ENCODE measurements at places on chromosomes 16 and 17. TPM values are rescaled to one million over a fixed set of nuclear protein-coding genes. Genes with fewer than 3 reads are reported as not detected.

ATP2C2 gene
- not detected for total RNA-seq

SGSH gene
- 27.2 TPM for total RNA-seq

CDR2L gene
- total RNA-seq: 1.5 TPM

MPRIP gene
- 184 TPM for total RNA-seq

ABCC12 gene
- total RNA-seq: not detected

DNA sequence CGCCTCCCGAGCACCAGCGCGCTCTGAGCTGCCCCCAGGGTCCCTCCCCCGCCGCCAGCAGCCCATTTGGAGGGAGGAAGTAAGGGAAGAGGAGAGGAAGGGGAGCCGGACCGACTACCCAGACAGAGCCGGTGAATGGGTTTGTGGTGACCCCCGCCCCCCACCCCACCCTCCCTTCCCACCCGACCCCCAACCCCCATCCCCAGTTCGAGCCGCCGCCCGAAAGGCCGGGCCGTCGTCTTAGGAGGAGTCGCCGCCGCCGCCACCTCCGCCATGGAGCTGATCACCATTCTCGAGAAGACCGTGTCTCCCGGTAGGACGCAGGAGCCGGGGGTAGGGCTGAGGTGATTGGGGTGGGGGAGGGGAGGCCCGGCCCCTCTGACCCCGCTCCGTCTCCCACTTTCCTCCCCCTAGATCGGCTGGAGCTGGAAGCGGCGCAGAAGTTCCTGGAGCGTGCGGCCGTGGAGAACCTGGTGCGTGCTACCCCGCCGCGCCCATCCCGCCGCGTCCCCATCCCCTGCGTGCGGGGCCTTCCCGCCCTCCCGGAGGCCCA, 329 bp downstream of the KPNB1 start:
- peaks cover 56% of the 10 kb centered on the region for H3K4me1 ChIP-seq
- peaks cover 26% of the 10 kb centered on the region for H3K36me3 ChIP-seq
- no peak for DNase-seq
- H3K27me3 ChIP-seq: no peaks in the 10 kb centered on the region

- no peaks in the 10 kb centered on the region for H3K36me3 ChIP-seq
- H3K27me3 ChIP-seq: no peaks in the 10 kb centered on the region
Observed at GRCh38 chr17:49241692-49242397, 11.3 kb upstream of the PHOSPHO1 start.

- DNase-seq: no peak
- H3K36me3 ChIP-seq: no peaks in the 10 kb centered on the region
- H3K4me3 ChIP-seq: no peak overlapping the region
- no peaks in the 10 kb centered on the region for H3K27me3 ChIP-seq
- H3K4me1 ChIP-seq: no peaks in the 10 kb centered on the region
Observed at GRCh38 chr16:4049031-4049430, 67.2 kb downstream of the ADCY9 start.

- no peak for DNase-seq
- H3K4me3 ChIP-seq: no peak overlapping the region
- no peaks in the 10 kb centered on the region for H3K27me3 ChIP-seq
- H3K36me3 ChIP-seq: no peaks in the 10 kb centered on the region
Observed at GRCh38 chr17:46796524-46796923, 22.0 kb downstream of the WNT3 start.

GRCh38 chr17:78353834-78354233, 6.0 kb downstream of the SOCS3 start:
- no peaks in the 10 kb centered on the region for H3K27me3 ChIP-seq
- H3K36me3 ChIP-seq: peaks cover 15% of the 10 kb centered on the region
- DNase-seq: no peak
- H3K4me3 ChIP-seq: no peak overlapping the region
- no peak overlapping the region for H3K27ac ChIP-seq
- H3K4me1 ChIP-seq: peaks cover 72% of the 10 kb centered on the region

DNA sequence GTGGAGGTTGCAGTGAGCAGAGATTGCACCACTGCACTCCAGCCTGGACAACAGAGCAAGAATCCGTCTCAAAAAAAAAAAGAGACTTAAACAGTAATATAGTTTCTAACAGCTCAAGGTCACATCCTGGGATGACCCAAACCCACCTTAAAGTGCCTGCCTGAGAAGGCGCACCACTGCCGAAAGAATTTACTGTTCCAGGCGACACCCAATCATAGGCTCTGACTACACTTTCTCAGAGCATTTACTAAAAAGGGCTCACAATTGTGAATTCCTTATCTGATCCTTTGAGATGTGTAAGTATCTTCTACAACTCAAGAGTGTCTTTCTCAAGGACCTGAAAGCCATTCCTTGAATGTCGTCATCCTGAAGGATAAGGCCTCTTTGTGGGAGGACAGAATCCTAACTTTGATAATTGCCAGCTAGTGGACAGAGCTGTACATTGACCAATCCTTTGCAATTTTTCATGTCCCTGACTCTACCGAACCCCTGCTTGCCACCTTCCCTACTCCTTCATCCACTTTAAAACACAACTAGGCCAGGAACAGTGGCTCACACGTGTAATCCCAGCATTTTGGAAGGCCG, 2.6 kb upstream of the ST3GAL2 start:
- H3K4me3 ChIP-seq: no peak overlapping the region
- no peaks in the 10 kb centered on the region for H3K36me3 ChIP-seq
- no peaks in the 10 kb centered on the region for H3K27me3 ChIP-seq
- peaks cover 26% of the 10 kb centered on the region for H3K4me1 ChIP-seq
- no peak for DNase-seq
- H3K27ac ChIP-seq: no peak overlapping the region

GRCh38 chr17:27512031-27512430, 55.8 kb downstream of the KSR1 start:
- no peaks in the 10 kb centered on the region for H3K4me1 ChIP-seq
- no peak for DNase-seq
- no peak overlapping the region for H3K4me3 ChIP-seq
- H3K27ac ChIP-seq: no peak overlapping the region
- no peaks in the 10 kb centered on the region for H3K27me3 ChIP-seq
- no peaks in the 10 kb centered on the region for H3K36me3 ChIP-seq

GRCh38 chr16:46858151-46858550, 26.0 kb upstream of the GPT2 start:
- no peaks in the 10 kb centered on the region for H3K4me1 ChIP-seq
- no peaks in the 10 kb centered on the region for H3K36me3 ChIP-seq
- H3K27ac ChIP-seq: no peak overlapping the region
- no peak for DNase-seq
- no peaks in the 10 kb centered on the region for H3K27me3 ChIP-seq

- no peak for DNase-seq
- no peak overlapping the region for H3K4me3 ChIP-seq
- H3K4me1 ChIP-seq: no peaks in the 10 kb centered on the region
- no peaks in the 10 kb centered on the region for H3K27me3 ChIP-seq
- H3K36me3 ChIP-seq: peaks cover 4% of the 10 kb centered on the region
Observed at GRCh38 chr16:84467256-84467655, 37.2 kb downstream of the MEAK7 start.

DNA sequence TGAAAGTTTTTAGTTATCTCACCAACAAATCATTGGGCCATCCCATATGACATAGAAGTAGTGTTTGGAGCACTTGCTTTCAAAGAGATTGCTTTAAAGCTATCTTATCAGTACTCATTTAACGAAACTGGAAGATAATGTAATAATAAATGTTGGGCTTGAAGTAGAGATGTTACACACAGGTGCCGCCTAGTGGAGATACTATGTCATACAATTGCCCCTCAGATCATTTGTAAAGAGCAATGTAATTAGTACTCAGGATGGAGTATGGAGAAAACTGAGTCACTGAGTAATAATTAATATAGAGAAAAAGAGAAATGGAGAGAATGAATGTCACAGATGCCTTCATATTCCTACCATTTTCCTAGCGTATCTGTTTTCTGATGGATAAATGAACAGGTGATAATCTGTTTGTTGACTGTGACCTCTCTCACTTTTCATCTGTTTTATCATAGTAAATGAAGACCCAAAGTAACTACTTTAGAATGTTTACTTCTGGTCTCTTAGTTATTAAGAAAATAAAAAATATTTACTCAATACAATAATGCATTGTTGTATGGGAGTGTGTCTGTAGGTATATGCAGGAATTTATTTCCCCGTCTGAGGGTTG, 80.4 kb downstream of the EFCAB5 start:
- no peaks in the 10 kb centered on the region for H3K36me3 ChIP-seq
- H3K4me1 ChIP-seq: no peaks in the 10 kb centered on the region
- no peak overlapping the region for H3K27ac ChIP-seq
- H3K4me3 ChIP-seq: no peak overlapping the region
- H3K27me3 ChIP-seq: no peaks in the 10 kb centered on the region
- DNase-seq: peak; percentile 8

All from CD8-positive, alpha-beta memory T cell (primary cell).